ENCODE measurements at places on chromosomes 16 and 17.
A peak's percentile ranks its signal among the peaks of the same experiment; 100 is the strongest.

DNA sequence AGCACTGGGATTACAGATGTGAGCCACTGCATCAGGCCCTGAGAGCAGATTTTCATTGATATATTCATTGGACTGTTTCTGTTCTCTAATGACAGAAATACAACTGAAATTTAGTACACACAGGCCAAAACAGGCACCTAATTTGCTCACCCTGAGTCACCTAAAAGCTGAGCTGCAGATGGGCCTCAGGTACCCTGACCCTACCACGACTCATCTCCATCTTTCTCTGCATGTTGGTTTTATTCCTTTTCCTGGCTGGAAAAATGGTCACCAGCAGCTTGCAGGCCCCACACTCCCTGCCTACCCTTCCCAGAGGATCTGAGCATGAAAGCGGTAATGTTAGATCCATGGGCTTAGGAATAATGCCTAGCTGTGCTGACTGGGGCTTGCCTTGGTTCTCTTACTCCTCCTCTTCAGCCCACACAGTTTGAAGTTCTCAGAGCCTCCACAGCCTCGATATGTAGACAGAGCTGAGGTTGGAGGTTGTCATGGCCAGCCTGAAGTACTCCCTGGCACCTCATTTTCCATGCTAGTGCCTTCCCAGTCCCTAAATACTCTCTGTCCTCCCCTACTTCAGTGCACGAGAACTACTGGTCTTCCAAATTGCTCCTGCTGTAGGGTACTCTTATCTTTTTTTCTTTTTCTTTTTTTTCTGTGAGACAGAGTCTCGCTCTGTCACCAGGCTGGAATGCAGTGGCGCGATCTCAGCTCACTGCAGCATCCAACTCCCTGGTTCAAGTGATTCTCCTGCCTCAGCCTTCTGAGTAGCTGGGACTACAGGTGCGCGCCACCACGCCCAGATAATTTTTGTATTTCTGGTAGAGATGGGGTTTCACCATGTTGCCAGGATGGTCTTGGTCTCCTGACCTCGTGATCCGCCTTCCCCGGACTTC, 51.1 kb downstream of the CENPV start:
- DNase-seq, result no peak

DNA sequence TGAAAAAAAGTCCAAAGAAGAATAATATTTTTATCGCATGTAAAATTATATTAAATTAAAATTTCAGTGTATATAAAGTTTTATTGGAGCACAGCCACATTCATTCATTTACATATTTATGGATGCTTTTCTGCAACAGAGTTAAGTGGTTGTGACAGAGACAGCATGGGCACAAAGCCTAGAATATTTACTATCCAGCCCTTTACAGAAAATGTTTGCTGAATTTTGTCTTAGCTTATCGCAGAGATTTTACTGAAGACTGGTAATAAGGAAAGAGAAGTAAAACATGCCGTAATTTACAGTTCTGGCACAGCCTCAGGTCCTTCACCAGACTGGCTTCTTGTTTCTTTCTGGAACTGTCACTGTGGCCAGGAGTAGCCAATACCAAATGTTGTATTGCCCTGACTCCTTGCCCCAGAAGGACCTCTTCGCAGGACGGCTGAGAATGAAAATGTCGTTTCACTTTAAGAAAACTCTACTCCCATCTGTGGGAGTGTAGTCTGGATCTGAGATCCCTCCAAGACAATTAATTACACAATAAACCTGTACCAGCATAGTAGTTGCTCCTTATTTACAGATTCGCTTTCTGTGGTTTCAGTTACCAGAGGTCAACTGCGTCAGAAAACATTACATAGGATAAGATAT, 94.9 kb upstream of the GOT2 start:
- DNase-seq, result no peak

- DNase-seq, result no peak
Measured at GRCh38 chr16:79451196-79451816, 149.2 kb downstream of the MAF start.

DNA sequence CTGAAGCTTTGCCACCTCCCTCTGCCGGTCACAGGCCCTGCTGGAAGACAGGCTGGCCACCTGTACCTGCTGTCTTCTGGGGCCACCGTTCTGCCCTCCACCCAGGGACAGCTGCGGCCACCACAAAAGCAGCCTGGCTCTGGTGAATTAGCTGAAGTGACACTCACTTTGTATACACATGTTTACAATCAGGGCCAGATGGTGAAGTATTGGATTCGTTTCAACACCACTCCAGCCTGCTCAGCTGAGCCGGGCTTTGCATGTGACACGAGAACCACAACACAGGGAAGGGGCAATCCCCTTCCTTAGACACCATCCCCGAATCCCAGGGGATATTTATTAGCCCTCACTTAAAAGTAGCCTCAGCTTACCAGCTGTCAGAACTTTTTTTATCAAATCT, 191.5 kb upstream of the RPL38 start:
- peak; percentile 100 for DNase-seq

GRCh38 chr16:72873853-72874252, 174.1 kb downstream of the ZFHX3 start:
- DNase-seq, result no peak

GRCh38 chr16:53094013-53094630, 39.3 kb downstream of the CHD9 start:
- DNase-seq, result no peak

DNA sequence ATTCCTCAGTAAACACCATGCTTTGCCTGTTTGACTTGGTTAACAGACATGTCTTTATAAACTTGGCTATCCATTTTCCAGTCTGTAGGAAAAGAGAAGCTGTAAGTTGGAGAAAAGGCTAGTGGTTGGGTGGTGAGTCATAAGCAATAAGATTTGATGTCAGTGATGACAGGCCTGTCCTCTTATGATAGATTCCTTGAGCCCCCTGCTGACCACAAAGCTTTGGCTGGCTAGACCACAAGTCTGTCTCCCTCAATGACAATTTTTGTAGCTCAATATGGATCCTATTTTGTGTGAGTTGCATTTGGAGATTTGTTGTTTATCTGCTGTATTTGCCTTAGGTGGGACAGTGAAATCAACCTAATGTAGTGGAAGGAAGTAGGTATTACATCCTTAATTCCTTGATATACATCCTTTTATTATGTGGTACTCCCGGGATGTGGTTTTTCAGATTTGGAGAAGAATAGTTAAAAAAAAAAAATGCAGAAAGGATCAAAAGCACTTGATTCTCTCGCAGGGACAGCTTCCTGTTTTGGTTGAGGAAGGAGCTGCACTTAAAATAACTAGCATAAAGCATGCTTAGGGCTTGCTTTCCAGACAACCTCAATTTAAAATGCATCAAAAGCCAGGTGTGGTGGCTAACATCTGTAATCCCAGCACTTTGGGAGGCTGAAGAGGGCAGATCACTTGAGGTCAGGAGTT, 67.4 kb downstream of the SIAH1 start:
- no peak for DNase-seq

DNA sequence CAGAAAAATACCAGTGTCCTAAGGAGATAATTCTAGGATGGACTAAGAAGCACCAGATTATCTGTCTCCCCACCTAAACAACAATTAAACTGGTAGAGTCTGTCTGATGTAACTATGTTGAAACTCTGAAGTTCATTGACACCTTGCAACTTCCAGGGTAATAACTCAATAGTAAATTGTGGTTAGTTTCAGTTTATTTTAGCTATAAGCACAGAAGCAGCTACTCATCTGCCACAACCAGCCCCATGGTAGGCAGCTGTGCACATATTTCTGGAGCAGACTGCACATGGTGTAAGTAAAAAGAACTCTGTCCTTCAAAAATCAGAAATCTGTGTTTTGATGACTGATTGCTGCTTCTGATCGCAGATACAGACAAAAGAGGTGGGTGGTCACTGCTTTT, 852.1 kb downstream of the CDH11 start:
- no peak for DNase-seq

- DNase-seq, result no peak
Measured at GRCh38 chr17:75738218-75738802, 17.1 kb downstream of the ITGB4 start.

GRCh38 chr17:38922538-38923297, 2.7 kb upstream of the LASP1NB start:
- peak; percentile 19 for DNase-seq

- no peak for DNase-seq
Measured at GRCh38 chr16:12086822-12087221, 110.3 kb downstream of the SNX29 start.

DNA sequence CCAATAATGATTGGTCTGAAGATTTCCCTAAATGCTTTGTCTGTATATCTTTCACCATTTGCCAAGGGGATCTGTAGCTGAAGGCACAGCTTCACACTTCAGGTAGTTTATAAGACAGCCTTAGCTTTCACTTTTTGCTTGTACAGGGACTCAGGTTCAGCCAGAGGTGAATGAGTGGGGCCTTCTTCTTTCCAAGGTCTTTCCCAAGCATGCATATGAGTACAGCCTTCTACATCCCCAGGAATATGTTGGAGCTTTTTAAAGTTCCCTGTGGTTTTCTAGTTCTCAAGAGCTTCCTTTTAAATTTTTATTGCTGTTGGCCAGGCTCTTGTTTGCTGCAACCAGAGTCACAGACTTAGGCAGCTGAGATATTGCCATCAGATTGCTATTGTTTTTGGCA, 17.9 kb upstream of the SPDYE4 start:
- DNase-seq, result no peak

DNA sequence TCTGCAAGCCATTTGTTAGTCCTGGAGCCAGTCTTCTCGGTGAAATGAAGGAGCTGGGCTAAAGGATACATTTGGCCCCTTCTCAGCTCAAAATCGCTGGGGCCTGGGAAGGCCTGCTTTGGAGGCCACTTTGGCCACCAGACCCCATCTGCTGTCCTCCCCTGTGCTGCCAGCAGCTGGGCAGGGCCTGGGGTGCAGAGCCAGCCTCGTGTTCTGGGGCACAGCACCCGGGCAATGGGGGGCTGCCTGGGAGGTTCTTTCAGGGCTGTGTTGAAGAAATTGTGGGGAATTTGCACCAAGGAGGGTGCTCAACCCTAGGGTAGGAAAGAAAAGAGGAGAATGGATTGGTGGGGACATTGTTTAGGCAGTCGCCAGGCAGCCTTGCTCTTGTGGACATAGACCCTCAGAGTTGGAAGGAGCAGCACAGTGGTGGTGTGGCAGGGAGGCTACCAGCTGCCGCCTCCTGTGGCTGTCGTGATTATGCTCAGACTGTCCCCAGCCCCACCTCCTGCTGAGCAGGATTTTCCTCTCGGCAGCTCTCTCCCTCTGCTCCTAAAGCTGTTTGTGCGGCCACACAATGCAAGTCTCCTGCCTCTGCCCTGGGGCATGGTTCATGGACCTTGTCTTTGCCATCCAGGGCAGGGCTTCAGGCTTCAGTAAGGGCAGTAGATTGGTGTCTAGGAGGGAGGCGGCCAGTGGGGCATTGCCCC, 174.8 kb downstream of the NTN1 start:
- DNase-seq, result peak; percentile 31

GRCh38 chr16:85158743-85159178, 46.5 kb upstream of the CIBAR2 start:
- DNase-seq, result no peak

DNA sequence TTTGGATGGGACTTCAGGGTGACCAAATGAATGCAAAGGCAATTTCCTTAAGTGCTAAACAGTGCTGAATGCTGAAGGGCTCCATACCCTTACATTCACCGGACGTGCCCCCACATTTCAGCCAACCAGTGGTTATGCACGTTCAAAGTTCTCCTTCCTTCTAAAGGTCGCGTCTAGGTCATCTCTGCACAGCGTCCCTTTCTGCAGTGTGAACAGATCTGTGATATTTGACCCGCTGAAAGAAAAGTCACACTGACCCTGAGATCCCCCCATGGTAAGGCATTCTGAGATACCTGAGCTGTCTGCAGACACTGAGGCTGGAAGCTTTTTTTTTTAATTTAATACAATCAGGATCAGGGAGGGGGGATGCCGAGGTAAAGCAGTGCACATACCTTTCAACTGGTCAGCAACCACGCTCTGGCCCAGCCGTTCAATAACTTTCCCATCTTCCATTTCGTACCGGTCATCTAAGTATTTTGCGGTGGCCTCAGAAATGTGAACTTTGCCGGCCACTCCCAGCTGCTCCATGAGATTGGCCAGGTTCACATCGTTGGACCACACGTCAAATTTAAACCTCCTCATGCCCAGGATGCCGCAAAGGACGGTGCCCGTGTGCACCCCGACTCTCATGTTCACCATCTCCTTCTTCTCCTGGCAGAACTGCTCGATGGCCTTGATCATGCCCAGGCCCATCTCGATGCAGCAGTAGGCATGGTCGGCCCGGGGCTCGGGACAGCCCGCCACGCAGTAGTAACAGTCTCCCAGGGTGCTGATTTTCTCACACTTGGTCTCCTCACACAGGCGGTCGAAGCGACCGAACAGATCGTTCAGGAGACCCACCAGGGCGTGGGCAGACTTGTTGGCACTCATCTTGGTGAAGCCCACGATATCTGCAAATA, 2.6 kb downstream of the ADCY9 start:
- no peak for DNase-seq

DNA sequence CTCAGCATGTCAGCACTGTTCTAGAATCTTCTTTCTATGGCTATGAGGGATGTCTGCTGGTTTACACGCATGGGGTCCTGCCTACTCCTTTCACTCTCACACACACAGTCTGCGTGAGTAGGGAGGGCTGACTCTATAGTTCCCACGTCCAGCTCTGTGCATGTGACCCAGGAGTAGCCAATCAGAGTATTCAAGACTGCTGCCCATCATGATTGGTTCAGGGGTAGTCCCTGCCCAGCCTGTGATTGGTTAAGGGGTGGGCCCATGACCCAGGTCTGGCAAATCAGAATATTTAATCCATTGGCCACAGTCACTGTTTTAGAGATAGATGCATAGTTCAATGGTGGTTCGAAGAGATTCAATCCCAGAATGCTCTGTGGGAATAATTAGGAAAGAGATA, 151.3 kb upstream of the IRX3 start:
- DNase-seq, result no peak

DNA sequence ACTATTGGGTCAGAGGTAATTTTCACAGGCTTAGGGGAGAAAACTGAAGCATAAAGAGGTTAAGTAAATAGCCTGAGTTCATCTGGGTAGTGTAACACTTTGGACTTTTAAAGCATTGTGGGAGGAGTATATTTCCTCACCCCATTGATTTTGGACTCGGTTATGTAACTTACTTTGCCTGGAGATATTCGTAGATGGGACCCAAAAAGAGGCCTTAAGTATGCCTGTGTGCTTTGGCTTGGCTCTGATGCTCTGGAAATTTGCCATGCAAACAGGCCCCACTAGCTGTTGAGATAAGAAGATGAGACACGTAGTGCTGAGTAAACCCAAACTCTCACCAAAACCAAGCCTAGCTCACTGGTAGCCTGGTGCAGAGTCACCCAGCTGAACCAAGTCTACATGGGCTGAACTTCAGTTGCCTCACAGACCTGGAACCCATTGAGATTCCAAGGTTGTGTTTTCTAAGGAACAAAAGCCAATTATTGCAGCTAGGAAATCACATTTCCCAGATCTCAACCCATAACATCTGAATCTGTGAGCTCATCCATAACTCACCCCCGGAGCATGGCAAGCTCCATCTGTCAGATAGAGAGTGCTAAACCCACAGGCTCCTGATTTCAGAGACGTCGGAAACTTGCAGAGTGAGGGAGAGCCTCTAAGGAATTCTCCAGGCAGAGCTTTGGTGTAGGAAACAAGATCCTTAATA, 536.0 kb upstream of the C16orf82 start:
- no peak for DNase-seq

DNA sequence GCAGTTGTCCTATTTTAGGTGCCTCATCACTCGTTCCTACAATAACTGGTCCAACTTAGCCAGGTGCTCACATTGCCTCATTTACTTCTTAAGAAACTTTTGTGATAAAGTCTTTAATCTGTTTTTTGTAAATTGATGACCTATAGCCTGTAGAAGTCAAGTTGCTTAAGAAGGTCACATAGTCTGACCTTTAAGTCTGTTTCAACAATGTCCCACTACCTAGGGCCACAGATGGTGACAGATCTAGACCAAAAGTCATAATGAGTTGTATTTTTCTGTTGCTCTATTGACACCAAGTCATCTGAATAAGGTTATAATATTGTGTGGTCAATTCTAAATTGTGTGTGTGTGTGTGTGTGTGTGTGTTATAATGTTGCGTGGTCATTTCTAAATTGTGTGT, 45.1 kb downstream of the ABCA9 start:
- no peak for DNase-seq

Measured in NCI-H524 (cell line).